ENCODE measurements at places on chromosomes 7 and 10.

GRCh38 chr7:137760111-137760510, 86.7 kb downstream of the DGKI start:
- no peak for DNase-seq

DNA sequence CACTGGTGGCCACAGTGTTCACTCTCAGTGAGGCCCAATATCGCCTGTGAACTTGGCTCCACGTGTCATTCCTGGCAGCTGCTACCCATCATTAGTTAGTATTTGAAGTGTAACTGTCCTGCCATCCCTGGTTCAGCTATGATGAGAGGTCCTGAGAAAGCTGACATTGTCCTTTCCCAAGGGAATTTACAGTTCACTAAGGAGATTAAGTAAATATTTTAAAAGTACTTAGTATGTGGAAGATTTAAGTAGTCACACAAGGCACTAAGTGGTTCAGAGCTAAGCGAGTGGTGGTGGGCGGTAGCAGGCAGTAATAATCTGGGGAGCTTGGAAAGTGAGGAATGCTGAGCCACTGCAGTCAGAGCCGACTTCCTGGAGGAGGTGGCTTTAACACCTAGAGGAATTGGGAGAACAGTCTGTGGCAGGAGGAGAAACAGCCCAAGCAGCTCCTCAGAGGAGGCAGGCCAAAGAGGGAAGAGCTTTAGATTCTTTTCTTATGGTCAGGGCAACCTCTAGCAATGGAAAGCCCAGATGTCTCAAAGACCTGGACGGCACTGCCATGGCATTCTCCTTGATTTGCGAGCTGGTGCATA, 519.7 kb downstream of the LRMDA start:
- no peak for DNase-seq

GRCh38 chr7:131090886-131091692, 236.6 kb upstream of the MKLN1 start:
- no peak for DNase-seq

- DNase-seq = no peak
Observed at GRCh38 chr10:114343623-114344505, 60.4 kb downstream of the AFAP1L2 start.

GRCh38 chr7:19248681-19249080, 103.5 kb upstream of the FERD3L start:
- DNase-seq = no peak

DNA sequence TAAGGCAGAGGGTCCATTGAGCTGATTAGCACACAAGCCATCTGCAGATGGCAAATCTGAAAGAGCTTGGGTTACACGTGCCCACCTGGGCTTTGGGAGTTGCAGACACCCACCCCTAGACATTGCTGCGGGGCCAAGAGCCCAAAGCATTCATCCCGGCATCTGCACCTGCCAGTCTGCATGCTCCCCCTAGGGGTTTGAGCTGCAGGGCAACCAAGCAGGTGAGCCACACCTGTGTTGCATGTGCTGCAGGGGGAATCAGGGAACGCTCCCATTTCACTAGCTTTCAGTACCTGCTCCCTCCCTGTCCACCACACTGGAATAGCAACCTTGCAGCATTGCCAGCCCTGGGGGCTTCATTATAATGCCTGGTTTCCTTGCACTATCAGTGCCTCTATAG, 21.1 kb downstream of the C7orf33 start:
- DNase-seq = no peak

- no peak for DNase-seq
Observed at GRCh38 chr10:17838080-17838648, 29.0 kb downstream of the MRC1 start.

DNA sequence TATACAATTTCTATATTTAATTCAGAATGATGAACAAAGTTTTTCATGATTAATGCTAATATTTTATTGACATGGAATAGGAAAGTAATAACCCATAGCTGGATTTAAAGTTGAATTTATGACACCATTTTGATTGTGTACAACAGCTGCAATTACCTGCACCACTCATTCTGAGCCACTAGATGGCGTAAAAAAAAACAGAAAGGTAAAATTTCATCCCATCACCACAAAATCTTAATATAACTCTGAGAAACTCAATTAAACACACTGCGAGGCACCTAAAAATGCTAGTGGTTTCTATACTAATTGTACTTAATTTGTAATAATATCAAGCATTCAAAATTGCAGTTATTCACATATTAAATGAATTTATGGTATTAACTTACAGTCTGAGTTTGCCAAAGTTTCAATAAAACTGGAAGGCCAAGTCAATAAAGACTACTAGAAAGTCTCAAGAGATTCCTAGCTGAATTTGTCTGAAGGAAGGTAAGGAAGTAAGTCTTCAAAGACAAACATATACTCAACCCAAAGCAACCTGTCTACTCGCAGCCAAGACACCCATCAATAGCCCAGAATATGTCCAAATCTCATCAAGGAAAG, 182.5 kb downstream of the SKAP2 start:
- DNase-seq = no peak

DNA sequence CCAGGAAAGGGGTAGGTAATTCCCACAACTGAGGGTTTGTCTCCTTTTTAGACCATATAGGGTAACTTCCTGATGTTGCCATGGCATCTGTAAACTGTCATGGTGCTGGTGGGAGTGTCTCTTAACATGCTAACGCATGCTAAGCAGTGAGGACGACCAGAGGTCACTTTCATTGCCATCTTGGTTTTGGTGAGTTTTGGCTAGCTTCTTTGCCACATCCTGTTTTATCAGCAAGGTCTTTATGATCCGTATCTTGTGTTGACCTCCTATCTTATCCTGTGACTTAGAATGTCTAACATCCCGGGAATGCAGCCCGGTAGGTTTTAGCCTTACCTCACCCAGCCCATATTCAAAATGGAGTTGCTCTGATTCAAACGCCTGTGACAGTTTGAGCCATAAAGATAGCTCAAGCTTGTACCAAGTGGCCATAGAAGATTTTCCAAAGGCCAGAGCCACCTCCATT, 176.0 kb upstream of the NAMPT start:
- no peak for DNase-seq

DNA sequence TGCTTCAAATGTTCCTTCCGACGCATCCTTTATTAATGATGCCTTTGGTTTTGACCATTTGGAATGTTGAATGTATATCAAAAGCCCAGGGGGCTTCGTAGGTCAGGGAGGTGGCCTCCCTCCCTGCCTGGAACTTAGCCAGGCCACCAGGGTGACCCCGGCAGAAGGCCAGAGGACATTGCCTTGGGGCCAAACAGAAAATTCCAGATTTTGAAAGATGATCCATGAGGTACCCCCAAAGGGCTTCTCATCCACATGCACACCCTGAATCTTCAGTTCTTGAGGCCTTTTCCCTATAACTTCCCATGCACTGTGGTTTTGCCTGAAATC, 171.7 kb downstream of the ADAM12 start:
- no peak for DNase-seq

DNA sequence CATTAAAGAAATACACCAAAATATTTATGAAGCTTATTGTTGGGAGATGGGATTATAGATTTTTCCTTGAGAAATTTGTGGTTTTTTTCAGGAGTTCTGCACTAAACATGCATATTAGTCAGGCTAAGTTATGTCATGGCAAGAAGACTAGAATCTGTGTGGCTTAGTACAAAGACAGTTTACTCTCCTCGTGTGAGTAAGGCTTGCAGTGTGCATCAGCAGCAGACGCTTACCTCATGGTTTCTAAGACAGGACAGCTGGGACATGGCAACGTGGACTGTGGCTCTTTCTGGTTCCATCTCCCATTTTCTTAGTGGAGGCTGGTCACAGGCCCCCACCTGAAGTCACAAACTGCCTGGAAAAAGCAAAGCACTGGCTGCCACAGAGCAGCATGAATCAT, 429.6 kb upstream of the VSTM2A start:
- no peak for DNase-seq

- peak; percentile 61 for DNase-seq
Observed at GRCh38 chr10:52313933-52314821, at the start of gene DKK1. DKK1 (plus strand) TSS chr10:52314281; CDS start chr10:52314435, 154 bp downstream.

DNA sequence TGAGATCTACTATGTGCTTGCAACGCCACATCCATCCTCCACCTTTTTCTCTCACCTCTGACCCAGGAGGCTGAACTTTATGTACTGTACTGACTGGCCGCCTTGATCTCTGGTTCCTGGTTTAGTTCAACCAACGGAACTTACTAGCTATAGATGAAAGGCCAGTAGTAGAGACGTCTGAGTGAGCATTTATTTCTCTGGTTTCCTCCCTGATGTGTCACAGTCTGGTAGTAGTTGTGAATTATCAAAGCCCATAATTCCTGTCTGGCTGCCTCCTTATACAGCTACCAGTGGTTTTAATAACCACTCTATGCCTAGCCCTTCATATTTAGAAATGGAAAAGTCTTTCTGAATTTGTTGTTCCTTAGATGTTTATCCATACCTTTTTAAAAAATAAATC, 64.7 kb downstream of the POM121L12 start:
- no peak for DNase-seq

- peak; percentile 54 for DNase-seq
Observed at GRCh38 chr10:58807629-58808022, 295.0 kb downstream of the BICC1 start.

DNA sequence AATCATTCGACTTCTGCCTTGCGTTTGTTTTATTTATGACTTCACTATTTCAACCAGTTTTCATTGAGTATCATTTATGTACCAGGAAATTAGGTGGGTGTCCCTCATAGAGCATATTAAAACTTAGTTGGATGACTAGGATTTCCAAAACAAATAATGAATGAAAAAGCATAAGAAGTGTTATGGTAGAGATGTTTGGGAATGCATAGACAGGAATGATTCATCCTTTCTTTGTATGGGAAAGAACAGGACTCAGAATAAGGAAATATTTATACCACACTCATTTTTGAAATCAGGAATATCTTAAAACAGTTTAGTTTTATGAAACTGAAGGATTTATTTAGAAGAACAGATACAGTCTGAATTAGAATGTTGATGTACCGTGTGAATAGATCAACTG, 315.7 kb downstream of the EXOC4 start:
- no peak for DNase-seq

DNA sequence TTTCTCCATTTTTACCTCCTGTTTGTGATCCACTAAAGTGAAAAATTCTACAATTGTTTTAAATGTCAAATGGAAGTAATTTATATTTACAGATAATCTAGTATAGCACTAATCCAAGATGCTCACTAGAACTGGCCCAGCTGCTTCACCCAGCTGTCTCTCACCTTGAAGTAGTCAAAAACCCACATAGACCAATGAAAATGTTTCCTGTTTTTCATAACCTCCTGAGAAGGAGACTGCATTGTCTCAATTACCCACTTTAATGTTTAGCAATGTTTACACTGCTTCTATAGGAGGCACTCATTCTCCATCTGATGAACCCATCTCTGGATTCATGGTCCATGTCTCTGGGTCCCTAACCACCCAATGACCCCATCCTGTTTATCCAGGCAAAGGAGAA, 56.1 kb upstream of the ADO start:
- no peak for DNase-seq

- DNase-seq = no peak
Observed at GRCh38 chr10:71266147-71266917, 52.7 kb upstream of the SLC29A3 start.

- DNase-seq = no peak
Observed at GRCh38 chr7:56007167-56007652, 42.8 kb downstream of the NIPSNAP2 start.

- DNase-seq = peak; percentile 53
Observed at GRCh38 chr10:34628174-34628796, 186.8 kb downstream of the PARD3 start.

- no peak for DNase-seq
Observed at GRCh38 chr7:114979803-114980507, 58.1 kb downstream of the MDFIC start.

DNA sequence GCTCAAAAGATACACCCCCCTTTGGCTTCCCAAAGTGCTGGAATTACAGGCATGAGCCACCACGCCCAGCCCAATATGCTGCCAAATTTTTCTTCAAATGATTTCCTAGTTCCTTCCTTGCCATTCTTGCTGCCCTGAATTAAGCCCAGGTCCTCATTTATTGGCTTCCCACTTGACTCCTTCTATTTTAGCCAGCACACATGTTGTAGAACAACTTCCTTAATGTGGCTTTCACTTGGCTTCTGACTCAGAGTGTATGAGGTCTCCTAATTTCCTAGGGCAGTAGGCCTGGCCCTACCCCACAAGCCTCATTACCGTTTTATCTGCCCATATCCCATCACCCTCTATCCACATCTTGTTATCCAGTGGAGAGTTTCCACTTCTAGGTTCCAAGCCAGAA, 21.8 kb upstream of the HIPK2 start:
- no peak for DNase-seq

GRCh38 chr10:26508016-26508415, 69.9 kb downstream of the APBB1IP start:
- DNase-seq = no peak

DNA sequence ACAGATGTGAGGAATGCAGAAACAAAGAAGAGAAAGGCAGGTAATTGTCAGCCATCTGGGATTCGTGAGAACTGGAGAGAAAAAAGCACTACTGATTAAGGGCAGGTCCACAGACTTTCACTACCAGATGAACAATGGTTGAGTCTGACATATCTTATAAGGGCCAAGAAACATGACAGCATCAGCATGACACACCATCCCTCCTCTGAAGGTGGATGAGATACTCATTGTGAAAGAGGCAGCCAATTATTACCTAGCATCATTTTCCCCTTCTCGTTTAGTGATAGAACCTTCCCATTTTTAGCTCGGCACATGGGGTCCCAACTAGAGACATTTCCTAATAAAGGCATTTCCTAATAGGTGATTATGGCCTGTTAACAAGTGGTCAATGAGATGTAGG, 19.2 kb upstream of the MET start:
- no peak for DNase-seq

DNA sequence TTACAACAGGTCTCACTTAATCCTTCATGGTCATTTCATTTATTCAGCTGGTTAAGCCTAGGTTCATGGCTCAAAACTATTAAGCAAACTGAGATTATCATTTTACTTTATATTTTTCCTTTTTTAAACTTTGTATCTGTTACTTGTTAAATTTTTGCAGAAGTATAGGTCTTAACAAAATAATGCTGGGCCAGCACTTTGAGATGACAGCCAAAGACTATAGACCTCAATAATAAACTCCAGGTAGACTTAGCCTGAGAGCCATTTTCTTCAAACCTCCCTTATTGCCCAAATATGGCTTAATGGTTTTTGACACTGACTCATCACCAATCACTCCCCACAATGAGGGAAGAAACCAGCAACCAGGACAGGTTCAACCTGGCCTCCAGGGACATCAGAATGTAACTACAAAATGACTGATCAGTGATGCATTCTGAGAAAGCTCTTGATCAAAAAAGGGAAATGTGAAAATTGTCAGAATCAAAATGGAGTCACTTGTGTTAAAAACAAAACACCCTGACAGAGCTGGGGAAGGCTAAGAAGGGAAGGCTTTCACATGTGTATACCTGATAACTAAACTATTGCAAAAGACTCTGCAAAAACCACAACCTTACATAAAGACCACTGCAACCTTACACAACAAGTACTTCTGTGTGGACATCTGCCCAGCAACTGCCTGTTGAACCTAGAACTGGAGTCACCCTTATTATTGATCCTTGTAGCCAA, 2.1 kb upstream of the CCDC126 start:
- DNase-seq = no peak

DNA sequence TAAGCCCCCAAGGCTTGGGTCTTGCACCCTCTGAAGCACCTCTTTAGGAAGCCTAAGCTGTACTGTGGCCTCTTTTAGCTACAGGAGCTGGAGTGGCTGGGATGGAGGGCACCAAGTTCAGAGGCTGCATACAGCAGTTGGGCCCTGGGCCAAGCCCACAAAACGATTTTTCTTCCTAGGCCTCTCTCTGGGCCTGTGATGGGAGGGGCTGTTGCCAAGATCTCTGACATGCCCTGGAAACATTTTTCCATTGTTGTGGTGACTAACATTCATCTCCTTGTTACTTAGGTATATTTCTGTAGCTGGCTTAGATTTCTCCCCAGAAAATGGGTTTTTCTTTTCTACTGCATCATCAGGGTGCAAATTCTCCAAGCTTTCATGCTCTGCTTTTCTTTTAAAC, 375.7 kb upstream of the NPSR1 start:
- DNase-seq = no peak
